Panc1 (cell line): ENCODE measurements at places on chromosomes 16 and 17. TPM values are rescaled to one million over a fixed set of nuclear protein-coding genes. Genes with fewer than 3 reads are reported as not detected.

DNA sequence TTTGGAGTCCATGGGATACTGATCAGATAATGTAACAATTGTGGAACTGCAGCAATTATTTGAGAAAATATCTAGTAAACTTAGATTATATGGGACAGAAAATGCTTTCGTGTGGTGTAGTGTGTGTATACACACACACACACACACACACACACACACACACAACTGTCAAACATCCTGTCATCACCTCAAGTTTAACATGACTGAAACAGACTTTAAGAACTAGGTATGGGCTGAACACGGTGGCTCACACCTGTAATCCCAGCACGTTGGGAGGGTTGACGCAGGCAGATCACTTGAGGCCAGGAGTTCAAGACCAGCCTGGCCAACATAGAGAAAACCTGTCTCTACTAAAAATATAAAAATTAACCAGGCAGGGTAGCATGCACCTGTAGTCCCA, 544 bp upstream of the EVI2A start:
- no peak overlapping the region for H3K27ac ChIP-seq
- no peaks in the 10 kb centered on the region for H3K4me1 ChIP-seq
- DNase-seq = no peak

- H3K27ac ChIP-seq = peak overlapping the region; percentile 83
- peak overlapping the region; percentile 82 for H3K4me3 ChIP-seq
- H3K27me3 ChIP-seq = no peaks in the 10 kb centered on the region
Observed at GRCh38 chr16:351804-352520, 561 bp downstream of the AXIN1 start.

DNA sequence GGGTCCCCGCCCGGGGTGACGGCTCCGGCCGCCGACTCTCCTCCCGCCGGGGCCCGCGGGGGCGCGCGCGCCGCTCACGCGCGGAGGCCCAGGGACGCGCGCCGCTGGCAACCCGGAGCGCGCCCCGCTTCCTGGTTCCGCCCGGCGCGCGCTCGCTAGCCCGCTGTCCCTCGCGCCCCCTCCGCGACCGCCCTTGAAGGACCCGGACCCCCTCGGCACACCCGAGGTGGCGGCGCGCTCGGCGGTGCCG, at the start of gene STAT5B:
Gene STAT5B (minus strand): TSS at position 33 of the 250 bp plus-strand sequence. CDS start 44,264 bp downstream, outside the sequence.
- H3K27ac ChIP-seq = peak within 1 kb of the TSS; percentile 94
- no peak for DNase-seq
- no peaks in the 10 kb centered on the region for H3K27me3 ChIP-seq
- H3K4me3 ChIP-seq = peak within 1 kb of the TSS; percentile 87
- H3K36me3 ChIP-seq = no peaks in the 10 kb centered on the region; the same call in 1 of the 2 replicates

DNA sequence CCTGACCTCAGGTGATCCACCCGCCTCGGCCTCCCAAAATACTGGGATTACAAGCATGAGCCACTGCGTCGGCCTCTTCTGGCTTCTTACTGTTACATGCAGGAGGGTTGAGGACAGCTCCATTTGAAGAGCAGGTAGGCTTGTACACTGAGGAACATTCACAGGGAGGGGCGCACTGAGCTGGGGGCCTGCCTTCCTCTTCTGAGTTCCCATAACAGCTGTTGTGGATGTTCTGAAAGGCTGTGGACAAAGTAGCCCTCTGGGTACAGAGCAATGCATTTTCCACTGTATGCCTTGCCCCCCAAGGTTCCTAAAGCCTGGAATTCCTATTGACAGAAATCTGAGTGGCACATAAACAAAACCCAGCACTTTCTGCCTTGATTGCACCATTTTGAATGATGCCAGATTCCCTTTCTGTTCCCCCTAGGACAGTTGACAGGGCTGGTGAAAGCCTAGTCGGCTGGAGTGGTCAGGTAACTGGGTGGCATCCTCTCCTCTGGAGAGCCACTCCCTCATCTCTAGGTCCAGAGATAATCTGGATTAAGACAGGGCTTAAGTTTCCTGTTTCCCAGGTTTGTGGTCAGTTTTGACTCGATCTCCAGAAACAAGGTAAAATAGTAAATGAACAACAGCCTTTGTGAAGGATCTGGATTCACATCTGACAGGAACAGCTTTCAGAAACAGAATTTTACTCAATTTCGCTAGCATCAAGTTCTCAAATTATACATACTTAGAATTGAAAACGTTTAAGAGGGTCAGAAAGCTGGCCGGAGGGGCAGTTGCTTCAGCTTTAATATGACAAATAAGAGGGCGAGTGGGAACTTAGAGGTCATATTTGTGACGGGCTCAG, 1.3 kb upstream of the CDK5R1 start:
- peak overlapping the region; percentile 84 for H3K27ac ChIP-seq
- H3K27me3 ChIP-seq = no peaks in the 10 kb centered on the region
- no peak for DNase-seq
- H3K4me3 ChIP-seq = peak overlapping the region; percentile 59
- H3K36me3 ChIP-seq = peaks cover 14% of the 10 kb centered on the region; the same call in 1 of the 2 replicates

DNA sequence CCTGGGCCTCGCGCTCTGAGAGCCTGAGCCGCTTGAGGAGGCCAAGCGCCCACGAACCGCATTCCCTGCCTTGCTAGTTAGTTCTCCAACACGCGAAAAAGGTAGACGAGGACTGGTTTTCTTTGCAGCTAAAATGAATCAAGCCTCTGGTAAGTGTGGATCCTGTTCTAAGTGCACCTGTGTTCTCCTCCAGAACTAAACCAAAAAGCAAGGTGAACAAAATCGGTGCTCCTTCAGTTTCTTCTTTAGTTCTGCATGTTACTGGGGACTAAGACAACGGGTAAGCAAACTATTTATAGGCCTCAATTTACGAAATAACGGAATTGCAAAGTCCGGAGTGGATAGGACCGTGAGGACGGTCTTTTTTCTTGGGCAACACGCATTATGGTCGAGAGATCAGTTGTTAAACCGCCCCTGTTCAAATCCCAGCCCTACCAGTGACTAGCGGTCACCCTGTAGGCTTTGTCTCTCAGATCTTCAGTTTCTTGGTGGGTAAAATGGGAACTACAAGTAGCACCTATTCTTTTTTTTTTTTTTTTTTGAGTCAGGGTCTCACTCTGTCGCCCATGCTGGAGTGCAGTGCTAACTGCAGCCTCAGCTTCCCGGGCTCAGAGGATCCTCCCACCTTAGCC, 993 bp upstream of the ANKRD11 start:
- H3K4me1 ChIP-seq = peaks cover 15% of the 10 kb centered on the region
- peak overlapping the region; percentile 93 for H3K4me3 ChIP-seq
- peaks cover 6% of the 10 kb centered on the region; the same call in 1 of the 2 replicates for H3K36me3 ChIP-seq

DNA sequence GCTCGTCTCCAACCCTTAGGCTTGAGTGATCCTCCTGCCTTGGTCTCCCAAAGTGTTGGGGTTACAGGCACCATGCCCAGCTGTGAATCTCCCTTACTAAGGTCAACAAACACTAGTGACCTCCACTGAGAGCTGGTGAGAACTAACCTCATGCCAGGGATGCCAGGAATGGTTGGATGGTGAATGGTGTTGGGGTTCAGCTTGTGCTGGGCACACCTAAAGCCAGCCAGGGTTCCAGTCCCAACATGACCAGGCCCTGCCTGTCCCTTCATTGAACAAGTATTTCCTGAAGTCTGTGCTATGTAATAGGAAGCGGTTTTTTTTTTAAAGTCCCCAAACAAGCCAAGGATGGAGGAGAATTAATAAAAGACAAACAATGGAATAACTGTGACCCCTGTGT, 56.0 kb upstream of the TOB1 start:
- H3K4me3 ChIP-seq = no peak overlapping the region
- peaks cover 9% of the 10 kb centered on the region for H3K4me1 ChIP-seq
- no peak for DNase-seq
- H3K36me3 ChIP-seq = no peaks in the 10 kb centered on the region
- H3K27ac ChIP-seq = no peak overlapping the region

- no peaks in the 10 kb centered on the region for H3K27me3 ChIP-seq
- H3K27ac ChIP-seq = peak overlapping the region; percentile 79
- DNase-seq = no peak
- no peaks in the 10 kb centered on the region for H3K36me3 ChIP-seq
- H3K4me1 ChIP-seq = peaks cover 15% of the 10 kb centered on the region
Observed at GRCh38 chr16:87790292-87791100, 24.7 kb upstream of the KLHDC4 start.

- H3K36me3 ChIP-seq = no peaks in the 10 kb centered on the region
- H3K27ac ChIP-seq = no peak overlapping the region
- peaks cover 12% of the 10 kb centered on the region for H3K4me1 ChIP-seq
- H3K27me3 ChIP-seq = no peaks in the 10 kb centered on the region
- no peak for DNase-seq
- no peak overlapping the region for H3K4me3 ChIP-seq
Observed at GRCh38 chr17:73348018-73348828, 36.4 kb upstream of the CDC42EP4 start.

DNA sequence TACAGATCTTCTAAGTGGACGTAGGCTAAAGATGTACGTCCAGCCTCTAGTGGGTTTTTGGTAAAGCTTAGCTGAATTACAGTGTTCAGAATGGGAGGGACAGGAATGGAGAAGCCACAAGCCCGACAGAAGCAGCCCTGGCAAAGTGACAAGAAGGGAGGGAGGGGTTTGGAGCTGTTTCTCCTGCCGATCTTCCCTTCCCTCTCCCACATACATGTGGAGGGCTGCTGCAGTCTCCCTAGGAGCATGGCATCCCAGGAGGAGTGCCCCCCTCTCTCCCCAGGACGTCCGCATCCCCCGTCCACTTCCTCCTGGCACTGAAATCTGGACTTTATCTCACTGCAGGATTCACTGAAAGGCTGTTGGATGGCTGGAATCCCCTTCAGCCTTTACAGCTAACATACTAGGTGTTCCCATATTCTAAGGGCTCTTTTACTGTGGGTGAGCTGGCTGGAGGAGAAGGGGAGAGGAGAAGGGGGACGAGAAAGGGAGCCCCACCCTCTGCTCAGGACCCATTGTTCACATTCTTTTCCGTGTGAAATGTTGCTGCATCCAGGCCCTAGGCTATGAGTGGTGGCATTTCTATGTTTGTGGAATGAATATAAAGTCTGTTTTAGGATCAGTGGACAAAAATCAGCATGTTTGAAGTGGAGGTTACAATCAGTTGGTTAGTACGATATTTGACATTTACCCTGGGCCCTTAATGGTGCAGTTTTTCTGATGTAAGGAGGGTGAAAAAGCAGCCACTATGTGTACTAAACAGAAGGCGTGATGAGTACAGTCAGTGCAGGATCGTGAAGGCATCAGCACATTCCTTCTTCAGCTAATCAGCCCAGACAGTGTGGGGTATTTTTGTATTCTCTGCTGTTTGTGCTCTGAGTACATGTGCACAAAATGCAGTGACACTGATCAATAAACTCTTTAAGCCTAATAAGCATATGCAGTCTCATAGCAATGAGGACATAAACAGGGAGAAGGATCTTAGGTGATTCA, 94.6 kb downstream of the SPECC1 start:
- no peaks in the 10 kb centered on the region for H3K27me3 ChIP-seq
- H3K36me3 ChIP-seq = no peaks in the 10 kb centered on the region
- no peaks in the 10 kb centered on the region; the same call in 1 of the 2 replicates for H3K4me1 ChIP-seq
- H3K27ac ChIP-seq = no peak overlapping the region

GRCh38 chr16:49474741-49475140, 101.1 kb downstream of the C16orf78 start:
- no peaks in the 10 kb centered on the region for H3K36me3 ChIP-seq
- DNase-seq = no peak
- H3K27ac ChIP-seq = no peak overlapping the region
- H3K27me3 ChIP-seq = no peaks in the 10 kb centered on the region
- H3K4me3 ChIP-seq = no peak overlapping the region
- H3K4me1 ChIP-seq = no peaks in the 10 kb centered on the region

DNA sequence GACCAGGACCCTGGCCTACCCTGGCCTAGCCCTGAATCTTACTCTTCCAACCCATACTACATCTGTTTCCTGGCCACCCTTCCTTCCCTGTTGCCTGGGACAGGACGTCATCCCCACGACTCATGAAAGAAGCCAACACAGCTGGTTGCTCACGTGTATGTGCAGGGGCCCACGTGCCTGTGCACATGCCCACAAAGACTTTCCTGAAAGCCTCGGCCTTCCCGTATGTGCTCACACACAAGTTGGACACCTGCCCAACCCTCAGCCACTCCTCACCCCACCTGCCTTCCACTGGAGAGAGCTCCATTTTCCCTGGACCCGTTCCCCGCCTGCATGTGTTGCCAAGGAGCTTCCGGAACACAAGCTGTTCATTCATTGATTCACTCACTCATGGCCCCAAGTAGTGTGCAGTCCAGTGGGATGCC, 7.0 kb downstream of the PLXDC1 start:
- H3K27ac ChIP-seq = no peak overlapping the region
- no peak overlapping the region for H3K4me3 ChIP-seq
- no peak for DNase-seq
- no peaks in the 10 kb centered on the region for H3K27me3 ChIP-seq

DNA sequence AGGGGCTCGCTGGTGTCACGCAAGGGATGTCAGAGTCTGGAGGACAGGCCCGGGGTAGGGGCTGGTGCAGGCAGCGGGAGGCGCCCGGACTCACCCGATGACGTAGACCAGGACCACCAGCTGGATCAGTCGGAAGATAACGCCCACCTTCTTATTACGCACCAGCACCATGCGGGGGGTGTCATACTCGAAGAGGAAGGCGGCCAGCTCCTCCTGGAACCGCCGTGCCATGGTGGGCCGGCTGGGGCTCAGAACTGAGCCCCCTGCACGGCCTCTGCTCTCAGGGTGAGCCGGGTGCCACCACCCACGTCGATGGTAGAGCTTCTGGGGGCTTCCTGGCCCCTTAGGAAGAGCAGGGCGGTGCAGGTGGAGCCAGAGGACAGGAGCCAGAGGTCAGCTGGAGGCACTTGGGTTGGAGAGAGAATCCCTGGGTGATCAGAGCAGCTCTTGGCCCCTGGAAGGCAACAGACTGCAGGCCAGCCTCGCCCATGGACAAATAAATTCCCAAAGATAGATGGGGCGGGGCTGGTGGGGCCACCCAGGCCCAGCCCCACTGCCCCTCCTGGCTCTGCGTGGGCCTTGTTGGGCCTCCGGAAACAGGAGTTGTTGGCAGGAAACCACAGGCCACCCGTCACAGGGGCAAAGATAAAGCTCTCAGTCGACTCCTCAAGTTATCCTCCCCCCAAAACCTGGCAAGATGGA, at the start of gene P2RX1:
Gene P2RX1 (minus strand): TSS at position 471 of the 702 bp plus-strand sequence. CDS start 240 bp downstream, at position 231.
- H3K36me3 ChIP-seq = no peaks in the 10 kb centered on the region
- no peak within 1 kb of the TSS for H3K4me3 ChIP-seq
- H3K27me3 ChIP-seq = no peaks in the 10 kb centered on the region
- no peak within 1 kb of the TSS for H3K27ac ChIP-seq

- H3K4me3 ChIP-seq = peak overlapping the region; percentile 89
- H3K27me3 ChIP-seq = no peaks in the 10 kb centered on the region
- H3K36me3 ChIP-seq = no peaks in the 10 kb centered on the region; the same call in 1 of the 2 replicates
- peak overlapping the region; percentile 86 for H3K27ac ChIP-seq
Observed at GRCh38 chr17:39461926-39462569, 762 bp downstream of the CDK12 start.

- no peak overlapping the region for H3K4me3 ChIP-seq
- no peak for DNase-seq
- no peaks in the 10 kb centered on the region; the same call in 1 of the 2 replicates for H3K36me3 ChIP-seq
- no peak overlapping the region for H3K27ac ChIP-seq
- 0 out of 2 replicates have a peak, but pooled peaks cover 3% of the 10 kb centered on the region for H3K4me1 ChIP-seq
- H3K27me3 ChIP-seq = peaks cover 15% of the 10 kb centered on the region
Observed at GRCh38 chr17:79393358-79394052, 217.3 kb downstream of the RBFOX3 start.

GRCh38 chr16:58511933-58512815, 3.1 kb upstream of the SETD6 start:
- no peaks in the 10 kb centered on the region; the same call in none of the 2 replicates for H3K36me3 ChIP-seq
- no peak for DNase-seq
- no peak overlapping the region for H3K27ac ChIP-seq
- H3K27me3 ChIP-seq = no peaks in the 10 kb centered on the region
- peaks cover 6% of the 10 kb centered on the region; the same call in 1 of the 2 replicates for H3K4me1 ChIP-seq

MMP15 gene
- total RNA-seq = 10.9 TPM

CA4 gene
- 1.4 TPM for total RNA-seq

RUNDC1 gene
- total RNA-seq = 11.2 TPM

TEX14 gene
- not detected for total RNA-seq

CSF3 gene
- not detected for total RNA-seq

OTOP2 gene
- not detected for total RNA-seq

ZNF469 gene
- total RNA-seq = 1.3 TPM

CIBAR2 gene
- not detected for total RNA-seq
